Pancreas (tissue), 10 donors: ENCODE measurements at places on chromosomes 3 and 15. TPM values are rescaled to one million over a fixed set of nuclear protein-coding genes. Genes with fewer than 3 reads are reported as not detected.

SLC6A1 gene
- 0.34 TPM for total RNA-seq

AMIGO3 gene
- not detected for total RNA-seq

SNX22 gene
- total RNA-seq: 1.3 TPM

XCR1 gene
- not detected for total RNA-seq

C3orf85 gene
- total RNA-seq: not detected

SLC12A1 gene
- not detected for total RNA-seq
